ENCODE measurements at places on chromosomes 12 and 14.

DNA sequence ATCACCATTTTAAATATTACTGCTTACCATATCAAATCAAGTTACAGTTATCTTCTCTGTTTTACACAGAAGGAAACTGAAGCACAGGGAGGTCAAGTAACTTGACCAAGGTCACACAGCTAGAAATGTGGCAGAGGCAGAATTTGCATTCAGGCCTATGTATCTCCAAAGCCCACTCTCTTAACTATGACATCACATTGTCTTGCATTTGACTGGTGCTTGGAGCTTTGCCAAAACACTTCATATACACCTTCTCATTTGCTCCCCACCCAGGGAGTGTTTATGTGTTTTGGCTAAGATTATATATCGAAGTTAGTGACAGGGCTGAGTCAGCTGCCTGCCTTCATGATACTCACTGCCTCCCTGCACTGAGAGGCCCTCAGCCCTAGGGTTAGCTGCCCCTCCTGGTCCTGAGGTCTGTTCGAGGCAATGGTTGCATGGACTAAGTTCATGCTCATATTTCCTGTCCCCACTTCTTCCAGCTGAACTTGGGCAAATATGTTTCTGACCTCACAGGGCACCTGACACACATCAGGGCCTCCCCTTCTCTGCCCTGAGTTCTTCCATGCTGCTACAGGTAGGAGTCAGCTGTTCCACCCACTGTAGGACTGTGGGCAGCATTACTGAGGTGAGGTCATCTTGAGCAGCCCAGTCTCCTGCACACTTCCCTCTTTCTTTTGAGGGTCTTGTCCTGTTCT is 1.8 kb downstream of the GALNT6 start:
- peak; percentile 70 for DNase-seq

GRCh38 chr14:42110167-42110566 is 503.5 kb downstream of the LRFN5 start:
- peak; percentile 19 for DNase-seq

DNA sequence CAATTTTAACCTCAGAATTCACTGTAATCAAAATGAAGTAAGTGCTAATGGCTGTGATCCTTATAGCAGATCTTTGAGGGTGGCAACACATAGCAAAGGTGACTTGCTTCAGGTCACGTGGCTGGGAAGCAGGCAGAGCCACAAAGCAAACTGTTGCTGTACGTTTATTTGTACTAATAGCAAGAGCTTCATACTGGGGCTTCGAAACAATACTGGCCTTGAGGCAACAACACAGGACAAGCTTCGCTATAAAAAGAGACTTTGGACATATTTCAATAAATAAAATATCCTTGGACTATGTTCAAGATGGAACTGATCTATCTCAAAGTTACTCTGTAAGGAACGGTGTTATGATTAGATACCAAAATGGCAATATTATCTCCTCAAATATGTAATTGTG is 44.6 kb downstream of the MSRB3 start:
- no peak for DNase-seq

- DNase-seq: peak; percentile 26
Measured at GRCh38 chr14:90820958-90821357, 4.7 kb upstream of the TTC7B start.

DNA sequence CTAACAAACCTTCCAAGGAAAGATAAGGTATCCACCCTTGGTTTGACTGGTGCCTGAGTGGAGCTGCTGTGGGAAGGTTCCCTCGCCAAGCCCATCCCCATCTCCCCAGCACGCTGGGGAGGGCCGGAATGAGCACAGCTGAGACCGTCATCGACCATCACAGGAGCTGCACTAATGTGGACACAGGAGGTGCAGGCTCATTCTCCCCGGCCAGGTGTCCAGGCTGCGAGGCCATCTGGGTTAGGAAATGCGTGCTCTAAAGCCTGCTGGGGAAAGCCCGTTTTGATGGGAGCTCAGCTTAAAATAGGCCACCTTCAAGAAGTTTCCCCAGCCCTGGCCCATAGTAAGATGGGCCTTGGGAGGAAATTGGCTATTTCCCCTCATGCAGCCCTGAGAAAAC is 35.2 kb upstream of the FOXN3 start:
- DNase-seq: no peak

- DNase-seq: no peak
Measured at GRCh38 chr12:29066011-29066588, 83.0 kb upstream of the FAR2 start.

- DNase-seq: no peak
Measured at GRCh38 chr12:23931176-23931575, 18.3 kb downstream of the SOX5 start.

DNA sequence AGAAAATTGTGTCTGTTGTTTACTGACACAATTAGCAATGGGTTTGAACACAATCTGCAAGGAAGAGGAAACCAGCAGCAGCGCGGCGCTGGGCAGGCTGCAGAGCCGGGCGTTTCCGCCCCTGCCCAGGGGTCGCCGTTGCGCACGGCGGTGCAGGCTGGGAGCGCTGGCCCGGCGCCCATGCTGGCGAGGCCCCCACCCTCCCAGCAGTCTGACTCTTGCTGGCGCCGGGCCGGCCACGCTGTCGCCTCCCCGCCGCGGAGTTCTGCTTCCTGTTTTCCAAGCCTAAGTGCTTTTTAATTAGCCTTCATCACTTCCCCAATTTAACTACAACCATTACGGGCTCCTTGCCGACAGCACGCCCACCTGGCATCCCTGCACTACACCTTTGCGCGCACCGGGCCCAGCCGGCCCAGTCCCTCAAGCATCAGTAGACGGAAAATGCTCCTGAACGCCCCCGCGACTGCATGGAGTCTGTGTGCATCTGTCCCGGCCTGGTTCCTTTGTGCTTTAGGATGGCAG is 212.1 kb downstream of the GXYLT1 start:
- no peak for DNase-seq

GRCh38 chr12:57240066-57240921 is 10.7 kb downstream of the STAC3 start:
- no peak for DNase-seq

GRCh38 chr12:68119724-68120211 is 39.8 kb downstream of the IFNG start:
- no peak for DNase-seq

DNA sequence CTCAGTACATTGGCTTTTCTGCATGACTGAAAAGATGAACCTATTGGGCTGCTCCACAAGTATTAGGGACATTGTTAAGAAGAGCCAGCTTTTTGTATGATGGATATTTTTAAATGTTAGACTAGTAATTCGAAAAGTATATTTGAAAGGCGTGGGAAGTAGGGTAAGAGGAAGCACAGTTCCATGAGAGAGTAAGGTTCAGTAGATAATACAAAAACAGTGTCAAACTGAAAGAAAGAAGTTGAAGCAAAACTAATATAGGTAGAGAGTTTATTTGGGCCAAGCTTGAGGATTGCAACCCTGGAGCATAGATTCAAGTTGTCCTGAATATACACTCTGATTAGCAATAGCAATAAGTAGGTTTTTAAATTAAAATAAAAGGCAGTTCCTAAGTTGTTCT is 193.9 kb downstream of the RASSF9 start:
- no peak for DNase-seq

DNA sequence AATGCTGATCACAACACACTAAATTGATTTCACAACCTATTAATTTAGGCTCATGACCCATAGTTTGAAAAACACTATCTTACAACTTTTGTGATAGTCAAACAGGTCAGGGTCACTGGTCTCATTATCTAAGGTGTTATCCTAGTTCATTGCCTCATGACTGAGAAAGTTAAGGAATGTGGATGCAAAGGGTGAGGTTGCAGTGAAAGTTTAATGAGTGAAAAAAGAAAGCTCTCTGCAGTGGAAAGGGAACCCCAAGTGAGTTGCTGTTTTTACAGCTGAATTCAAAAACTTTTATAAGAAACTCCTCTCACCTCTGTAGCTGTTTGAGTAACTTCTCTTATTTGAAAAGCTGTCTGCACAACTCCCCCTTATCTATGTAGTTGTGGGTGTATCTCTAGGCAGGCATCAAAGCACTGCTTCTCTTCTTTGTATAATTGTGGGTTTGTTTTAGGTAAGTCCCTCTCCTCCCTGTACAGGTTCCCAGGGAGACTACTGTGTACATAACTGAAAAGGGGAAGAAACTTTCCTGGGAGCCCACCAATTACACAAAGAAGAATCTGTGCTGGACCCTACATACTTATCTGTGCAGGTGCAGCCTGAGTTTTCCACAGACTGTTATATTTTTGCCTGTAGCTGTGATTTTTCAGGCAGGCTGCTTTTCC is 18.9 kb downstream of the DNAL1 start:
- peak; percentile 55 for DNase-seq

DNA sequence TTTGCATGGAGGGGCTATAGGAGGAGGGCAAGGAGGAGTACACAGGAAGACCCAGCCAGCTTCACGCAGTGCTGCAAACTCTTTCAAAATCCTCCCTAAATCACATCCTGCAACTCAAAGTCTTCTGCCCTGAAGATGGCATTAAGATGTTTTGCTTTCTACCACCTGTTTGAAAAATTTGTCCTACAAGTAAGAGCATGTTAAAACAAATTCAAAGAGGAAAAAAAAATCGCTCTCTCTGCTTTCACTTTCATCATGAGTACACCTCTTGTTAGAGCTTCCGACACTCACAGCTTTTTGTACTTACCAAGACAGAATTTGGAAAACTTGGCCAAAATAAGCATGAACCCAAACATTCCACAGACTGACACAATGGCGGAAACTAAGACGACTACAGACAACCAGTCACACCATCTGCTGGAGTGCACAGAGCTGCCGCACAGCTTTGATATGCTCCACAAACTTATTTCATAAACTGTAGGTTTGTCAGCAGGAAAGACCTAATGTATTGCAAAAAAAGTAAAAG is 21.3 kb downstream of the GCH1 start:
- no peak for DNase-seq

DNA sequence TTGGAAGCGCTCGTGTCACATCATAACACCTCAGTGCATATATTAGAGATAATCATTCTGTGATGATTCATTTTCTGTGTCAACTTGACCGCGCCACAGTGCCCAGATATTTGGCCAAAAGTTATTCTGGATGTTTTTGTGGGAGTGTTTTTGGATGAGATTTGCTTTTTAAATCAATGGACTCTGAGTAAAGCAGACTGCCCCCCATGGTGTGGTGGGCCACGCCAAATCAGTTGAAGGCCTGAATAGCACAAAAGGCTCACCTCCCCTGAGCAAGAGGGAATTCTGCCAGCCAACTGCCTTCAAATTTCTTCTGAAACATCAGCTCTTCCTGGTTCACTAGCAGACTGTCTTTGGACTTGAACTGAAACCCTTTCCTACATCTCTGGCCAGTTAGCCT is 24.6 kb upstream of the MAP3K9 start:
- DNase-seq: no peak

GRCh38 chr12:52672321-52672933 is 7.8 kb downstream of the KRT1 start:
- DNase-seq: peak; percentile 41

DNA sequence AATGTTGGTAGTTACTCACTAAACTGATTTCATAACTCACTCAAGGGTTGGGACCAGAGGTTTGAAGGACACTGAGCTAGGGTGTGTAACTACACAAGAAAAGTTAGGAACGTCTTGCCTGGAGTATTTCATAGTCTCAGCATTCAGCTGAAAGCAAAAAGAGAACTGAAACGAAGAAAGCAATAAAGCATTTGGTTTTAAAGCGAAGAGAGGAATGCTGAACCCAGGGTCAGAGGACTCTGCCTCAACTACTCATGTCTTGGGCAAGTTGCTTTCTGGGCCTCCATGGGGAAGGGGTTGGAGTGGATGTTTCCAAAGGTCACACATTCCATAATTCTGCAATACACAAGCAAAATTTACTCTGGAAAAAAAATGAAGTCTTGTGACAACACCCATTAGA is 1.4 kb downstream of the GNS start:
- DNase-seq: no peak

GRCh38 chr12:77042833-77043232 is 22.5 kb downstream of the E2F7 start:
- DNase-seq: no peak

GRCh38 chr12:102535306-102535705 is 54.9 kb upstream of the IGF1 start:
- no peak for DNase-seq

GRCh38 chr12:57902478-57902969 is 38.8 kb upstream of the ATP23 start:
- no peak for DNase-seq

GRCh38 chr12:57732270-57732669 is 6.3 kb downstream of the AGAP2 start:
- no peak for DNase-seq

DNA sequence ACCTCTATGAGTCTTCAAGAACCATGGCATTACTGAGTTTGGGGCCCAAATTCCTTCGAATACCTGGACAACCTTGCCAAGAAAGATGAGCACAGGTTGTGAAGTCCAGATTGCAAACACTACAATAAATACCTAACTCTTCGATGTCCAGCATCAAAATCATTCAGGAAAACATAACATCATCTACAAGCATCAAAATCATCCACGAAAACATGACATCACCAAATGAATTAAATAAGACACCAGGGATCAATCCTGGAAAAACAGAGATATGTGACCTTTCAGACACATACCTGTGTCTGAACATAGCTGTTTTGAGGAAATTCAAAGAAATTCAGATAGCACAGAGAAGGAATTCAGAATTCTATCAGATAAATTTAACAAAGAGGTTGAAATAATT is 262.0 kb upstream of the KITLG start:
- no peak for DNase-seq

- no peak for DNase-seq
Measured at GRCh38 chr12:89276860-89277259, 75.4 kb downstream of the DUSP6 start.

- no peak for DNase-seq
Measured at GRCh38 chr12:47391566-47391965, 311.8 kb upstream of the AMIGO2 start.

DNA sequence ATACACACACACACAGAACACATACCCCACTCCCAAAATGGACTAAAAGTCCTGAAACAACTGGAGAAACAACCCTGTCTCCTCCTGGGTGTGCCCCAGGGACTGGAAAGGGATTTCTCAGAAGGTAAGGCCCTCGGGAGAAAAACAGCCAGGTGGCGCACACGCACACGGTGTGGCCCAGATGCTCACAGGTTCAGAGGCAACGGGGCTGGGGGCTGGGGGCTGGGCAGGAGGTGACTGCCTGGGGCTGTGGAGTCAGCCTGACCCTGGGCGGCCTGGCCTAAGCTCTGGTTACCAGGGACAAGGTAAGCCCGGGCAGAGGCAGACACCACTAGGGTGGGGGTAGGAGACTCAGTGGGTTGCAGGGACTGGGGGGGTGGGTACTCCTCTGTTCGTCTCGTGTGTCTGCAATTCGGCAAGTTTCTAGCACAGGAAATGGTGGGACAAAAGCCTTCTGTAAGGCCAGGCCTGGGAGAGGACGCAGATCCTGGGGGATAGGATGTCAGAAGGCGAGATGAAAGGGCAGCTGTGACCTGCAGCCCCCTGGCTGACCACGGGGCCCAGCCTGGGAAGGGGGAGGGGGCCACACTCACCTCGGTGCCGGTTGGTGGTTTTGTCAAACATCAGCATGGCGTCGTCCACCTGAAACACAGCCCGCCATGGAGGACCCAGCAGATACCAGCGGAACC is 10.4 kb downstream of the MSI1 start:
- DNase-seq: no peak

DNA sequence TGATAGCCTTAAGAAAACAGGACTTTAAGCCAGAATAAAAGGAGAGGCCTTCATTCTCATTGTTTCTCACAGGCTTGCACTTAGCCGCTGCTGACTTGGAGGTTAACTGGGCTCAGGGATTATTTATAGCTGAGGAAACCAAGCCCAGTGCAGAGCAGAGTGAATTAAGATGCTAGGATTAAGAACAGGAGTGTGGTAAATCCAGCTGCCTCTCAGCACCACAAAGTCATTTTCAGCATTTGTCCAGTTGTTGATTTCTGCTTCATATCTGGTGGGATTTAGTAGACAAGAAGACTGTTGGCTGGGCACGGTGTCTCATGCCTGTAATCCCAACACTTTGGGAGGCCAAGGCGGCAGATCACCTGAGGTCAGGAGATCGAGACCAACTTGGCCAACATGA is 14.3 kb upstream of the KRT73 start:
- no peak for DNase-seq

Data from NCI-H226 (cell line).